ENCODE measurements at places on chromosomes 4 and X.

DNA sequence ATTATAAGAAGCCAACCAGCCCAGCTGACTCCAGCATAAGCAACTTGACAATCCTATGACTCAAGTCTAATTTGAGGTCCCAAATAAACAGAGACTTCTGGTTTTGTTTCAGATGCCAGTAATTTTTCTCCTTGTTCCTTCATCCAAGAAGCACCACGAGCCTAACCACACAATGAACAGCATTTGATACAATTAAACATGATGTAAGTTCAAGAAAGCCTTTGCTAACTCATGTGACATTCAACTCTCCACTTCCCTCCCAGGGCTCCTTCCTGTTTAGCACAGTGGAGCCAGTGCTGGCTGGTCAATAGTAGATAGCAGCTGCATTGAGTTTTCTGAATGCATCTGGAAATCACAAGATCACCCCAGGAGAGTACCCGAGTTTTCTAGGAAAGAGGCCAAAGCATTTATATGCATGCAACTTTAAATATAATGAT is 206.3 kb downstream of the ARHGAP24 start:
- no peak for DNase-seq

DNA sequence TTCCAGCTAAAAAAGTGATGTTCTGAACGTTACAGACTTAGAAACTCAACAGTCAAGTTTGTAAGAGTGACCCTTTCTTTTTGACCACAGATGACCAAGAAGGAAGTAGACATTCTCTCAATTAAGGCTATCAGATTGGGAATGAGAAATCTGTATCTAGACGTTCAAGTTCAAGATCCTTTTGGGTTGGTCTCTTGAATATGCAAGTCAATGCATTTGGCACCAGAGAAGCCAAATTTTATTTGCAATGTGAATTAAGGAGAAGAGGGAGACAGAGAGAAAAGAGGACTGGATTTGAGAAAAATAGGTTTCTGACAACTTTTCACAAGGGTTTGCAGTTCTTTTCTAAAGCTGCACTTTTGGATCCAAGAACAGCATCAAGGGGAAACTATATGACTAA is 17.5 kb upstream of the SULT1E1 start:
- DNase-seq = no peak

GRCh38 chr4:144985531-144985930 is 112.5 kb downstream of the ANAPC10 start:
- DNase-seq = no peak

GRCh38 chrX:10101269-10101668 is 55.5 kb upstream of the CLCN4 start:
- DNase-seq = no peak

GRCh38 chrX:6383917-6384316 is 151.0 kb downstream of the VCX3A start:
- no peak for DNase-seq

- DNase-seq = no peak
Measured at GRCh38 chr4:117284736-117285135, 199.4 kb upstream of the TRAM1L1 start.

GRCh38 chr4:137956256-137956655 is 285.9 kb downstream of the SLC7A11 start:
- no peak for DNase-seq

DNA sequence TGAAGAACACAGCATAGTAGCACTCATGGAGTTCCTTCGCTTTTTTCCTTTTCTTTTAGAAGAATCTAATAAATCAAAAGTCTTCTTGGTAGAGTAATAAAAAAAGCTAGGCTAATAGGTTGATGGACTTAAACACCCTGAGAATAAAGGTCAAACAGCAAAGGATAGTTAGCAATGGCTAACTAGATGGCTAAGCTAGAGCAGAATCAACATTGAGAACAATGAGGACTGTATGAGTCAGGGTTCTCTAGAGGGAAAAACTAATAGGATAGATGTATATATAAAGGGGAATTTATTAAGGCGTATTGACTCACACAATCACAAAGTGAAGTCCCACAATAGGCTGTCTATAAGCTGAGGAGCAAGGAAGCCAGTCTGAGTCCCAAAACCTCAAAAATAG is 550.9 kb downstream of the GLUD2 start:
- DNase-seq = no peak

GRCh38 chrX:15985937-15986336 is 131.3 kb upstream of the AP1S2 start:
- no peak for DNase-seq

Measured in NCI-H446 (cell line).